ENCODE measurements at places on chromosomes 1 and 21.

GRCh38 chr1:245874942-245875580 is 632.0 kb downstream of the SMYD3 start:
- no peak for DNase-seq

- no peak for DNase-seq
These were observed 23.8 kb downstream of the IFNGR2 start for GRCh38 chr21:33427051-33427450.

DNA sequence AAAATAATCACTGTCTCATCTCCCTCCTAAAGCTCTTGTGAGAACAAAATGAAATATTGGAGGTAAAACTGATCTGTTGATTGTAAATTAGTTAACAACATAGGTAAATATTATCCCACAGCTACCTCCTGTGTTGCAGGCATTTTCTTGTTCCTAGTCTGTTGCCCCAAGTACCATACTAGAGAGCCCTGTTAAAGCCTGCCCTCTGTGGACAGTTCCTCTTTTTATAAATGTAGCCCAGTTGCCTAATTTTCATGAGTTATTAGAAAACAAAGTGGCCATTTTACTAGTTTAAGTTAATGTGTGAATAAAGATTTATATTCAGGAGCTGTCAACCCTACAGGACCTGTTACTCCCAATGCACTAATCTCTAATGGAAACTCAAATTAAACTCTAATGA is 180.0 kb upstream of the KCND3 start:
- DNase-seq, result no peak

GRCh38 chr1:13790290-13791030 is 90.5 kb downstream of the PRDM2 start:
- no peak for DNase-seq

- peak; percentile 59 for DNase-seq
These were observed 395.1 kb downstream of the HLX start for GRCh38 chr1:221274373-221274772.

DNA sequence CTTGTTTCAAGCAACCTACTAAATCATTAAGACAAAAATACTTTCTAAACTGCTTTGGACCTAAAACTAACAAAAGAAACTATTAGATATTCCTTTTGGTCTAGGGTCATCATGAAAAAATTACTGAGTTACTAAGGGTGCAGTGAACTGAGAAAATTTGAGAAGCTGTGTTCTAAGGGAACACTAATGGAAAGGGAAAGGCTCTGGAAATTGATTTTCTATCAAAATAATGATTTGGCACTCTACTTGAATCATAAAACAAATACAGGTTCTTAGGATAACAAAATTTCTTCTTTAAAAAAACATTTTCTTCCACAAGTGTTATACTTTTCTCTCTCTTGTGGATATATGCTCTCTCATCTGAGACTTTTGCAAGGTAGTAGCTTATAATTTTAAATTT is 213.5 kb downstream of the DNAH14 start:
- DNase-seq, result no peak

- no peak for DNase-seq
These were observed 34.1 kb downstream of the SNAP47 start for GRCh38 chr1:227769047-227769935.

DNA sequence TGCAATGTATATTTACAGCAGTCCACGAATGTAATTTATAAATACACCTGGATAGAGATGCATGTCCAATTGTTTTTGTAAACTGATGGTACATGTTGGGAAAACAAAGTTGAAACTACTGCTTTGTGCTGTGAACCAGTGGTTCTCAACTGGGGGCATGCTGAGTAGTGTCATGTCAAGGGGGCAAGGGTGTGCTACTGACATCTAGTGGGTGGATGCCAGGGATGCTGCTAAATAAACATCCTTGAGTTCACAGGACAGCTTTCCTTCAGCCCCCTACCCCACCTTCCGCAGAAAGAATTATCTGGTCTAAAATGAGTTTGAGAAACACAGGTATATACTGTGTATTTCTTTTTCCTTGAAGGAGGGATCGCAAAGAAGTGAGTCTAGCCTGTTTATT is 95.9 kb downstream of the RASAL2 start:
- DNase-seq, result peak; percentile 24

GRCh38 chr1:27109103-27109822 is 45.7 kb downstream of the SLC9A1 start:
- no peak for DNase-seq

DNA sequence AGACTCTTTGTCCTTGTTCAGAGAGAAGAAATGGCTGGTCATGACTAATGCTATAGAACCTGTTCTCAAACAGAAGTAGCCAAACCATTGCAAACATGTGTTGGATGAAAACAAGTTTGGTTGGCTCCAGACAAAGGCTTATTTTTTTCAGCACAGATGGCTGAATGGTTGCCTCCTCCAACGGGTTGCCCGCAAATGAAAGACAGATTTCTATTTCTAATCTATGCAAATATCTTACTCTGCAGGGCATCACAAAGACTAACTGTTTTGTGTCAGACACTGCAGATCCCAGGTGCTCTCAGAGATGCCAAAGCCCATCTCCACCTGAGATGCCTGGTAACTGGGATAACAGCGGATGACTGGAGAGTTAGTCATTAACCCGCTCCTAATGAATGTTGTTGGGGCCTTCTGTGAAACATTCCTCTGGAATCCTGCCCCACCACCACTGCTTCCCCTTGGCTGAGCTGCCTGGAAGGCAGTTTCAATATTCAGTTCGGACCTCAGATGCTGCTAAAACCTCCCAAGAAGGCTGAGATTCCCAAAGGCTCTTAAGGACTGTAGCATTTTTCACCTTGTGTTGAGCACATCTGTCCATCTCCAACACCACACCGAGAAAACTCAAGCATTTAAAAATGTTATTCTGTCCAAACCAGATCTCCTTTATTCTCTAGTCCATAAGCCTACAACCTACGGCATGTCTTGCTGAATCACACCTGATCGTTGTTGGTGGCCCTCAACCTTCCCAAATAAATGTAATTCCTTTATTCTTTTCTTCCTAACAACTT is 104.4 kb downstream of the PTPN14 start:
- DNase-seq, result no peak

GRCh38 chr1:206674745-206675175 is 9.9 kb upstream of the MAPKAPK2 start:
- DNase-seq, result no peak

DNA sequence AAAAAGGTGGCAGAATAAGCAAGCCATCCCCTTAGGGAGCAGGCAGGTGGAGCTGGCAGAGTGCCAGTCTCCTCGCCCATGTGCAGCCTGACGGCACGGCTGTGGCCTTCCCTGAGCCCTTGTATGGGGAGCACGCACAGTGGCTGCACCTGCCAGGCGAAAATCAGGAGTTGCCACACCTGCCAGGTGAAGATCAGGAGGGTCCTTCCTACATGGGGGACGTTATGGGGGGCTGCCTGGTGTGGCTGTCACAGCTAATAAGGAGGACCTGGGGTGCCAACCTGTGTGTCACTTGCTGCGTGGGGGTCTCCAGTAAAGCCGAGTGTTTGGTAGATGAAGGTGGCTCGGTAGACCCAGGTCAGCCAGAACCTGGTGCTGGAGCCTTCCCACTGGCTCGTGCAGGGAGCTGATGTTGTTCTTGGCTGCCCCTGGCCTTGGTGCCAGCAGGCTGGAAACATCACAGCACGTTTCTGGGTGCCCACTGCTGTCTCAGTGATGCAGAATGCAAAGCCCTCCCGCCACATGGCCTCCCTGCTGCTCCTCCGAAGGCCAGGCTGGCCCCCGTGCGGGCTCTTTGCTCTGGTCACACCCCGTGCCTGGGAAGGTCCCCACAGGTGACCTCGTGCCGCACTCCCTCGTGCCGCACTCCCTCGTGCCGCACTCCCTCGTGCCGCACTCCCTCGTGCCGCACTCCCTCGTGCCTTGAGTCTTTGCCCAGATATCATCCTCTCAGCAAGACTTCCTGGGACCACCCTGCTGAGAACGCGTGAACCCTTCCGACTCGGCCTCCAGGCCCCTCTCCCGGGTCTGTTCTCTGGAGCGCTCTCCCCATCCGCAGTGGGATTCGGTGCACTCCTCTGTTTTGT is 55.4 kb downstream of the SLC37A1 start:
- no peak for DNase-seq

GRCh38 chr1:90722874-90723589 is 5.9 kb upstream of the BARHL2 start:
- no peak for DNase-seq

- DNase-seq, result no peak
These were observed 1.5 kb downstream of the AKIRIN1 start for GRCh38 chr1:38992412-38993111.
